ENCODE measurements at places on chromosomes 11 and 22.

- no peak for DNase-seq
Measured at GRCh38 chr11:69055598-69056516, 7.1 kb downstream of the TPCN2 start.

DNA sequence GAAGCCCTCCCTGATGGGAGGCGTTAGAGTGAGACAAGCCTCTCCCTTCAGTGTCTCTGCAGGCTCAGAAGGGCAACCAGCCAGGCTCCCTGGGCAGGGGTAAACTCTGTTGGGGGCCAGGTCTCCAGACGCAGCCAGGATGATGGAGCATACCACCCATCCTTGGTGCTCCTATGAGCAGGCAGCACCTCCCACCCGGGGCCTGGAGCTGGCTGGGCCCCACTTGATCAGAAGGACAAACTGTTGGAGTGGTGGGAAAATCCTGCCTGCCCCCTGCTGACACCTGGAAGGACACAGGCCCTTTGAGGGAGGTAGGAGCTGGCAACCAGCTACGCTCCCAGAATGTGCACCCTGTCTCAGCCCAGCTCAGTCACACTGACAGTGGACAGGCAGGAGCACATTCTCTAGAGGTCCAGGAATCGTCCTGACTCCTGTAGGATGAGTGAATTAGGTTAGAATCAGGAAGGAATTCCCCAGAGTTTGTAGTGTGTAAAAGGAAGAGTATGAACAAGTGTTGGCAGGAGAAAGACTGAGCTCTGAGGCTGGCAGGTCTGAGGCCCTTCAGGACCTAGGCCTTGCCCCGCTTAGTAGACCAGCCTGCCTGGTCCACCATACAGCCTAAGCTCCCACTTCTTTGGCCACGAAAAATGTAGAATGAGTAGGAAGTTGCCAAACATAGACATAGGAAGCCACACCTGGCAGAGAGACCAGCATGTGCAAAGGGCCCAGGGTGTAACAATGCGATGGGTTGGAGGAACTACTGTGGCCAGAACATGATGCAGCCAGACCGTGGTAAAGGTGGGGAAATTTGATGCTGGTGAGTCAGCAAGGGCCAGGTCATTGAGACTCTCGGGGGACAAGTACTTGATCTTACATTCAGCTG lies 19.1 kb downstream of the ARHGEF17 start:
- DNase-seq: no peak

DNA sequence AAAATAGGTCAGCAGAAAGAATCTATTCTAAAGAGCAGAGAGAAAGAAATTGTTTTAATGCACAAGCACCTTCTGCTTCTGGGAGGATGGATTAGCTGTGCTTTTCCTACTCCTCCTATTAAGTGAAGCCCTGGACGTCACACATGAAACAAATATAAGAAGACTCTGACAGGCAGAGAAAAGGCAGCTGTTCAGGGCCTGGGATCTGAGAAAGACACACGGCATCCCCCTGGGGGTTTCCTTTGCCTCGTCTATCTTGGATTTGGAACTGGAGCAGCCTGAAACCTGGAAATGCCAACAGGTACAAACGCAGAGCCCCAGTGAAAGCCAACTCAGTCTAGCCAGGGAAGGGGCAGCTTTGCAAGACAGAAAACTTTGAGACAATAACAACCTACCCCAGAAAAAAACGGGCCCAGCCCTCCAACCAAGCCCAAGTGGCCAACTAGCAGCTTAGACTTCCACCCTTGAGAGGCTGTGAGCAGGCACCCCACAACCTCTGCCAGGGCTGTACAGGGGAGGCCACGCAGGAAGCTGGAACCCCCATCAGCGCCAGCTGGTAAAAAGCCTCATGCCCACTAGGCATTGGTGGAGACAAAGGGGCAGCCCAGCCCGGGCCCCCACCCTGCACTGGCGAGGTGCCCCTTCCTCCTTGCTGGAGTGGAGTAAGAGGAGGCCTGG lies 7.3 kb downstream of the CERK start:
- no peak for DNase-seq

DNA sequence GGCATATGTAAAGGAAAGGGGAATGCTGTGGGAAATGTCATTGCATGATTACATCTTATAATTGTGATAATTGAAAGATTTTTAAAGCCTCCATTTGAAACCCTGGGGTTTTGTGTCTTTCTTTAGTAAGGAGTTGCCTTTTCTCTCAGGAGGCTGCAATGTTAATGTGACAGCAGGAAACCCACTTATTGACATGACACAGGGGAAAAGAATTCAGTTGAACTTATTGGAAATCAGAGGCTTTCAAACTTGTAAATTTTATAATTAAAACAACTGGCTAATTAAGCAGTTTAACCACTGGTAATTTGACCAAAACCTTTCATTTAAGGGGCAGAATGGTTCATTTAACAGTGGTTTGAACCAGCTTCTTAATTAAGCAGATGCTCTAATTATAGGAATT lies 31.2 kb downstream of the MRPL48 start:
- no peak for DNase-seq

DNA sequence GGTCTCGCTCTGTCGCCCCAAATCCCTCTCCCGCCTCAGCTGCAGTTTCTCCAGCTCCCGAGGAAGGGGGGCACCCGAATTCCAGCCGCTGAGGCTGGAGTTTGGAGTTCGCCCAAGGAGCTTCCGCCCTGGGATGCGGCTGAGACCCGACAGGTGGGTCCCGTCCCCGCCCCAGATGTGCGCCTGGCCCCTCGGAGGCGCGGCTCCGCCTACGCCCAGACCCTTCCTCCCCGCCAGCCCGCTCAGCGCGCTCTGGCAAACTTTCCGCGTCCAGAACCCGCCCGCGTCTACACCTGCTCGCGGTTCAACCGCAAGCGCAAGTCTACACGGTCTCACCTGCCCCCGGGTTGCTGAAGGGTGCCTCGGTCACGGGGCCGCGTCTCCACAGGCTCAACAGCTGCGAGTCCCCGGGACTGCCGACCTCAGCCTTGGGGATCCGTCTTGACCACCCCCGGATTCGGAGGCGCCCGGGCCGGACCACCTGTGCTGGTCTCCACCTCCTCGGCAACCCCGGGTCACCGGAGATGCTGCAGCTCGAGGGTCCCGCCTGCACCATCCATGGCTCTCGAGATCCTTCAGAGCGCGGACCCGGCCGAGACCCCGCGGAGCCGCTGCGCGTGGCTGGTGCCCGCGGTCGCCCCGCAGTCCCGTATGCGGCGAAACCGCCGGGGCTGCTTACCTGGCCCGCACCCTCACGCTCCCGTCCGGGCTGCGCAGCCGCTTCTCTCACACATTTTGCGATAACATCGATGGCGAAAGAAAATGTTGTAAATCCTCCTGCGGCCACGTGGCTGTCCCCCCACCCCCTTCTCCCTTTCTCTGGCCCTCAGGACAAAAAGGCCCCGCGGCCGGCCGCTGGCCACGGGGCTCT lies 63.6 kb downstream of the NFAM1 start:
- no peak for DNase-seq

DNA sequence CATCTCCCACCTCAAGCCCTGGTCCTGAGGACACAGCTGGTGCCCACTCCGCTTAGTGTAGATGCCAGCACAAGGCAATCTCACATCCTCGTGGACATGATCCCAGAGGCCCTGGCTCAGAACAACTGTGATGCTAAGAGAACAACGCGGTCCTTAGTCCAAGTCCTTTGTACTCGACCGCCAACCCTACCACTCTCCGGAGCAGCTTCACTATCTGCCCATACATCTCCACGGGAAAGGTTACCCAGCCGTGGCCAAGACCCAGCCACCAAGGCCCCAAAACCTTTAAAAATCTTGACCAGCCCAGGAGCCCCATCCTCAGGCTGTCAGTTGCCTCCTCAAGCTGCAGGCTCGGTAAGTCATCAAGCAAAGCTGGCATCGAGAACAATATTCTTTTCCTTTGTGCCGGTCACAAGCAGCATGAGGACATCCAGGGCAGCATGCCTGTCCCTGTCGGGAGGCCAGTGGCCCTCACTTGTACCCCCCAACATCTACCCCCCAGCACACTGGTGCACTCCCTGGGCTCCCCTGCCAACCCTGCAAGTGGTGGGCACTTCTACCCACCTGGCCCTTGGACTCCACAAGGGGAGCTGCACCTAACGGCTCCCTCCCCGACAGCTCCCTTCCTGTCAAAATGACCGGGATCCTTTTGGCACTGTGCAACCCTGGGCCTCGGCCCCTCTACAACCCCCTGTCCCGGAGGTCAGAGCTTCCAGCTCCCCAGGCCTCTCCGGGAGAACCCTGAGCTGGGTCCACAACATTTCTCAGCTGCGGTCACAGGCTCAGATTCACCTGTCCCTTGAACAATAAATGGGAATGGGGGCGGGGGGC lies 2.5 kb downstream of the OSBPL5 start:
- no peak for DNase-seq

- DNase-seq: no peak
Measured at GRCh38 chr22:28146401-28147314, 227.6 kb upstream of the PITPNB start.

DNA sequence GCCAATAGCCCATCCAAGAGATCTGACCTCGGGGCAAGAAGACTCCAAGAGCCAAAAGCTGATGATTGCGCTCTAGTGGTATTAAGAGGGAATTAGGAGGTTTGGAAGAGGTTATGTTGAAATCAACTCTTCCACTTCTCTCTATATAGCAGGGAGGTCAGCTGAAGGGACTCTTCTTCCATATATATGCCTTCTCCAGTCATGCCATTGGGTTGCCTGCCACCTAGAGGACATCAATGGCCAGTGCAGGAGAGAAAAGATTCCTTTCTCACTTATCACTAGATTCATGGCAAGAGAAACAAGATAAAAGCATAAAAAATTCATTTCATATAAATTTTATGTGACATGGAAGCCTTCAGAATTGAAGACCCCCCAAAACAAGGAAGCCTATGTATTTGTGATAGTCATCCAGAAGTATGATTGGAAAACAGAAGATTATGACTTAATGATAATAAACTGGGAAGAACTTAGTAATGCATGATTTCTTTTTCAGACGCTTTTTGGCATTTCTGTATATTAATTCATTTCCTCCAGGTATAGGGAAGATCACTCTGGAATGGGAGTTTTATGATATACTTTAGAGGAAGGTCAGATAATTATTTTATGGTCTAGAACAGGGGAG lies 435.1 kb upstream of the DDI1 start:
- DNase-seq: no peak

DNA sequence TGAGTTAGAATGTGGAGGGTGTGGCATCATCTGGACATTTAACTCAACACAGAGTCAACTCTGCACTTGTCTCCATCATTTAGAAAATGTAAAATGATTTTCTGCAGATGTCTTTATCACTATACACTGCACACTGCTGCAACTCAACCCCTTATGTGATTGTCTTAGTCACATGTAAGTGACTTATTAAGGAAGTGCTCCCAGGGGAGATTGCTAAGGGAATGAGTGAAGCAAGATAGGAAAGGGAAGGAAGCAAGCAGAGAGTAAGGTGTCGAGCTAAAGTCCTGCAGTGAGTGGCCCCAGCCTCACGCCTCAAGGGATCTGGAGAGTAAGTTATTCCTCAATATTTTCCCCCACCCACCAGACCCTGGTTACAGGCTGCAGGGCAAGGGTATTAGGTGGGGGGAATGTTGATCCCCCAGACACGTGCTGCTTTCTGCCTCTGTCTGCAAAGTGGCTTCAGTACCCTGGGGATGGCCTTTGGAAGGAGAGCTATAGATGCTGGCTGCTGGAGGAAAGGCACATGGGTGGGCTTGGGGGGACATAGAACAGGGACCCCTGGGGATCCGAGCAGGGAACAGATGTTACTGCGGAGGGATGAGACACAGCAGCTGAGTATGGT lies 7.2 kb upstream of the CBX6 start:
- no peak for DNase-seq

- DNase-seq: no peak
Measured at GRCh38 chr11:121374286-121374985, 77.7 kb upstream of the SORL1 start.

GRCh38 chr11:128927108-128927461 lies 15.6 kb downstream of the TP53AIP1 start:
- no peak for DNase-seq

DNA sequence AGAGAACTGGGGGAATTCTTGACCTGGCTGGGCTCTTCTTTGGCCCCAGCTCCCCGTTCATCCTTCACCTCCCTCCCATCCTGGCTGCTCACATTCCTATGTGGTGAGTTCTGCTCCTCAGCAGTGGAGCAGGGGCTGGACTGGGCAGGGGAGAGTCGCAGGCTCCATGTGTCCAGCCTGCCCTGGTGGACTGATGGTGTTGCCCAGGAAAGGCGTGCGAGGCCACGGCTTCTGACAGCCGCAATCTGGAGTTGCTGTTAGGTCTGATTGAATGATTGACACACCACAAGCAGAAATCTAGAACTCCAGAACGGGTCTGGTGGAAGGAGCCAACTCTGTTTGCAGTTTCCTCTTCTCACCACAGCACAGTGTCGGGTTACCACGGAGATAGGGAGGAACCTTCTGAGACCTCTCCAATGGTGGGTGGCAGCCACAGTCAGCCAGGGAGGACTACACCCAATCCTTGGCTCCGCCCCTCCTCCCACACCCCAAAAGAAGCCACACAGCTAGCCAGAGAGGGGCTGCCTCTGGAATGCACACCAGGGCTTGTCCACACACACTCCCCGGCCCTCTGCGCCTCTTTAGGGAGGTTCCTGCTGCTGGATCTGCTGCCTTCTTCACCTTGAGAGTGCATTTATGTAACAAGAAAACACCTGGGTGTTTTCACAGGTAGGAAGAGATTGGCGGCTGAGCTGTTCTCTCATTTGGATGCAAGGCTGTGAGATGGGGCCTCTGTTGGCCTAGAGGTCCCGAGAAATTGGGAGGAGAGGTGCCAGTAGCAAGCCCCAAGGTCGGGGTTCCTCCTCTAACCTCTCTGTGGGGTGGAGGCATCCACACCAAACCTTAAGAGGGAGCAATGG lies 56.4 kb upstream of the CD44 start:
- peak; percentile 89 for DNase-seq

- peak; percentile 62 for DNase-seq
Measured at GRCh38 chr11:59918987-59919589, 19.1 kb upstream of the OOSP1 start.

DNA sequence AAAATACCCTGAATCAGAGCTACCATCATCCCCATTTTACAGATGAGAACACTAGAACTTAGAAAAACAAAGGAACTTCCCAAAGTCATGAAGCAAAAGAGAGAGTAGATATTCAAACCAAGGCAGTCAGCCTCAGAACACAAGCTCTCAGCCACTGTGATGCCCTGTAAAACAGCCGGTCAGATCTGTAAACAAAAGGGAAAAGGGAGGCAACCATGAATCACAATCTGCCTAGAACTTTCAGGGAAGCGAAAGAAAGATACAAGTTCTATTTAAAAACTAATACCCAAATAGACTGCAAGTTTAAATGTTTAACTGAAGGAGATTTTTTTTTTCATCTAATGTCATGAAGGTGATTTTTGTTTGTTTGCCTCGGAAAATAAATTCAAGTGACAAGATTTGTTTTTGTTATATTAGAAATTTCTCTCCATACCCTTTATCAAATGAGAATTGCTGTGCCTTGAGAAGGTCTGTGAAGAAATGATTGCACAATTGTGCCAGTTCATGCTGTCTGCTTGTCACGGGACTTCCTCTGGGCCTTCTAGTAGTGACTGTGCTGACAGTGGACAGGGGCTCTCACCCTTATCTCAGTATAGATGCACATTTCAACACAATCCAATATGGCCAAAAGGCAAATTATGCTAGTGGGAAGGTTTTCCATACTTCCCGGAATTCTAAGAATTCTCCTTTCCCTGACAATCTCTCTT lies 11.7 kb downstream of the SAA1 start:
- DNase-seq: no peak

- peak; percentile 51 for DNase-seq
Measured at GRCh38 chr11:18144243-18144642, 11.9 kb downstream of the MRGPRX3 start.

All from HS-5 (cell line).